CD8-positive, alpha-beta T cell (primary cell): ENCODE measurements at places on chromosomes 7 and 10. TPM values are rescaled to one million over a fixed set of nuclear protein-coding genes. Genes with fewer than 3 reads are reported as not detected.
A peak's percentile ranks its signal among the peaks of the same experiment; 100 is the strongest.

- no peak for DNase-seq
Measured at GRCh38 chr7:36083626-36084380, 69.3 kb upstream of the EEPD1 start.

- no peak for DNase-seq
Measured at GRCh38 chr7:35448486-35448885, 194.6 kb upstream of the TBX20 start.

GRCh38 chr7:15862781-15863165 is 176.3 kb upstream of the MEOX2 start:
- no peak for DNase-seq

GRCh38 chr10:124231168-124232155 is 138.1 kb upstream of the CHST15 start:
- peak; percentile 22 for DNase-seq

DNA sequence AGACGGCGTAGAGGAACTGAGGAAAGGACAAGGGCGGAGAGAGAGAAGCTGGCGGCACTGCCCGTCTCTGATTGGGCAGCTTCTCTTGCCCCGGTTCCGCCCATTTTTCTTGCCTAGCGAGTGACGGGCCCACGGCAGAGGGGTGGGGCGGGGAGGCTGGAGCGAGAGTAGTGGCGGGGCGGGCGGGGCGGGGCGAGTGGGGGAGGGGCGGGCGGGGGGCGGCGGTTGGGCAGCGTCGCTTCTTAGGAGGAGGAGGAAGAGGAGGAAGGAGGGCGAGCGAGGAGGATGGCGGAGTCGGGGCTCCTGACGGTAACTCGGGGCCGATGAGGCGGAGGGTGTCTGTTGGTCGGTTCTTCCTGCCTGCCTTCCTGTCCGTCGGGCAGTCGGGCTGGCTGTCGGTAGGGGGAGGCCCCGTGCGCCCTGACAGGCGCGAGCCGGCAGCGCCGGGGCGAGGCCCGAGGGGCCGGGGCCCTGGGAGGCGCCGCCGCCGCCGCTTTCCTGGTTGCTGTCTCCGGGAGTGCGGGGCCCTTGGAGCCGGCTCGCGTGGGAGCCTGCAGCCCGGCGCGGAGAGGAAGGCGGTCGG is at the start of gene SHOC2:
TSS of gene SHOC2 (plus strand) at position 256 of the 583 bp plus-strand sequence. CDS start 44,755 bp downstream, outside the sequence.
- peak; percentile 95 for DNase-seq

GRCh38 chr7:42621543-42622219 is 290.2 kb downstream of the C7orf25 start:
- no peak for DNase-seq

- no peak for DNase-seq
Measured at GRCh38 chr7:107479303-107479702, 9.4 kb downstream of the GPR22 start.

GRCh38 chr7:25947669-25948516 is 204.1 kb upstream of the NFE2L3 start:
- DNase-seq, result no peak

DNA sequence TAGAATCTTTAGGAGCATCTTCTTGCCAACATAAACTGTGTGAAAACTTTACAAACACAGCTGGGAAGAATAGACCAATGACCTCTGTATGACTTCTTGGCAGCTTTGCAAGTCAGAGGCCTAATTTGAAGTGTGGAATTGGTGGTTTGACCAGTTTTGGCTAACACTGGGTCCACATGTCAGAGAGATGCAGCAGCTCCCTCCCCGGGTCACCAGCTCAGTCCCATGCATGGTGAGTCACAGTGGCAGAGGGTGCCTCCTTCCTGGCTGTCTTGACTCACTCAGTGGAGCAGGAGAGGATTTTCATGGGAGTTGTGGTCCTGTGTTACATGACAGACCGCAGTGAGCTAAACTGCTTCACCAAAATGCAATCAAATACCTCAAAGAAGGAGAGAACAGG is 8.2 kb upstream of the STARD3NL start:
- no peak for DNase-seq

GRCh38 chr10:89710753-89711152 is 9.4 kb downstream of the KIF20B start:
- DNase-seq, result no peak

- DNase-seq, result no peak
Measured at GRCh38 chr7:128831994-128832879, 2.0 kb downstream of the FLNC start.

DNA sequence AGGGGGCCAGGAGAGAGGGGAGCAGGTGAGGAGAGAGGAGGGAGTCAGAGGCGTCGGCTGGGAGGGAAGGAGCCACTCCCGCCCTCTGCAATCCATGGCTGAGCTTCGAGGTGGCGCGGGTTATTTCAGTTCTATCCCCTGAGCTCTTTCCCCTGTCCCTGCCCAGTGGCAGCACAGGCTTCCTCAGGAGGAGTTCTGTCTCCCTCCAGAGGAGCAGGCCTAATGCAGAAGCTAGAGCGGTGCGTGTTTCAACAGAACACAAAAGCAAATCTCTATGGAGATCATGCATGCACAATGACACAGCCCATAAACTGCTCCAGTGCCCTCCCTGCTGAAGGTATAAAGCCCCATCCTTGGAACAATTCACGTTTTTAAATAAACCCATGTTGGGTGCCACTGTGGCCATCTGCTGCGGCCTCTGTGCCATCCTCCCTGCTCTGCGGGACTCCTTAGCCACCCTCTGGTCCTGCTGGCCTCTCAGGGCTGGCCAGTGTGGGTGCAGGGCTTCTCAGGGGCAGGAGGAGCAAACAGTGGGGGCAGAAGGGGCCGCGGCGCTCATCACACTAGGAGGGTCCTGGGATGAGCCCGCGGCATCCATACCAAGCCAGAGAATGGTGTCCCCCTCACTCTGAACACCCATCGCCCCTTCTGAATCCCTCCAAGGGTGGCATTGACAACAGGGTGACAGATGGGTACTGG is 192.6 kb upstream of the LYZL2 start:
- DNase-seq, result no peak

DNA sequence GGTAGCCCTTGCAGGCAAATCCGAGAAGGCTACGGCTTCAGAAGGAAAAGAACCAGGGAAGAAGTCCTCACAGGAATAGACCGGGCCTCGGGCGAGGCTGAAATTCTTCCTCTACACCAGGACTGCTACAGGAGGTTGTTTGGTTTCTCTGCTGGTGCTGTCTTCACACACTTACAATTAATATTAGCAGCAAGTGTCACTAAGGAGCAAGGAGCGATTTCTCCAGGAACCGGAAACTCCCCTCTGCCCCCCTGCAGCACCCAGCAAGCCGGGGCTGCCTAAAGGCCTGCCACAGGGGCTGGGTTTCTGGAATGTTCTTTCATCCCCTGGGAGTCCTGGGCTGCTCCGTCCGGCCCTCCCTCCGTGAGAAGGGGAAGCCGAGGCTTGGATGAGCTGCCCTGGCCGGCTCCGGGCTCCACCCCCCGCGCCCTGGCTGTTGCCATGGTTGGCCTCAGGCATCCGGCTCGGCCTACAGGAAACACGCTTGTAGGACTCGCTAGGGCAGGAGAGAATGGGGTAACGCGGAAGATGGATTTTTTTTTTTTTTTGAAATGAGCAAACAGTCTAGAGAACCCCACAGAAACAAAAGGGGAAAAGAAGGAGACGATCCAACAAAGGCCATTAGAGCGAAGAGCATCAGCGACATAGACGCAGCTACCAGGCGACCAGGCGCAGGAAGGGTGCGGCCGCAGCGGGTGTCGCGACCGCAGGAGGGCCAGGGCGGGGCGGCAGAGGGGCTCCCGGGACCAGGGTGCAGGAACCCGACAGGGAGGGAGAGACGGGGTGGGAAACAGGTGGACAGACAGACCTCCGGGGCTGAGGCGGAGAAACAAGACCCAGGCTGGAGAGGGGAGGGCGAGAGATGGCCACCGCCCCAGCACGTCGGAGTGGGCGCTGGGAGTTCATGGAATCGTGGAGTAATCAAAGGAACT is 33.0 kb downstream of the EN2 start:
- no peak for DNase-seq

DBF4 gene
- total RNA-seq, result 75.6 TPM

COMMD3 gene
- 19.2 TPM for total RNA-seq

TCTN3 gene
- total RNA-seq, result 15.6 TPM

PNLIPRP3 gene
- total RNA-seq, result not detected

HMX3 gene
- 0.35 TPM for total RNA-seq

C10orf143 gene
- total RNA-seq, result 4.5 TPM

CASP7 gene
- total RNA-seq, result 13.3 TPM

OR2A5 gene
- not detected for total RNA-seq

GPR26 gene
- total RNA-seq, result not detected

GJD4 gene
- not detected for total RNA-seq
